ENCODE measurements at places on chromosomes 3 and 15.

DNA sequence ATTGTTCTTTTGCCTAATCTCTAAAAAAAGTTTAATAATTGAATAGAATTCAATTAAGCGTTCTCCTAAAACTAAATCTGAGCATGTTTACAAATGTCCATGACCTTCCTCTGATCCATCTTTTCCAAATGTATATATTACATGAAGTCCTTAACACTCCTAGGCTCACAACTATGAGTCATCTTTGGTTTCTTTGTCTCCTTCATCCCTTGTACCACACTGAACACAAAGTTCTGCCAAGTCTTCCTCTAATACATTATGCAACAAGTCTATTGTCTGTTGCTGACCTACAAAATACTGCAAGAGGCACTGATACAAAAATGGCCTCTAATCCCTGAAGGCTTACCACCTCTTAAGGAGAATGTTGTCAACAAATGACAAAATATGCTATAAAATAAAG, 550.2 kb downstream of the PYDC2 start:
- no peak for DNase-seq

- DNase-seq = no peak
These were observed 27.2 kb upstream of the CFAP44 start for GRCh38 chr3:113468539-113468938.

DNA sequence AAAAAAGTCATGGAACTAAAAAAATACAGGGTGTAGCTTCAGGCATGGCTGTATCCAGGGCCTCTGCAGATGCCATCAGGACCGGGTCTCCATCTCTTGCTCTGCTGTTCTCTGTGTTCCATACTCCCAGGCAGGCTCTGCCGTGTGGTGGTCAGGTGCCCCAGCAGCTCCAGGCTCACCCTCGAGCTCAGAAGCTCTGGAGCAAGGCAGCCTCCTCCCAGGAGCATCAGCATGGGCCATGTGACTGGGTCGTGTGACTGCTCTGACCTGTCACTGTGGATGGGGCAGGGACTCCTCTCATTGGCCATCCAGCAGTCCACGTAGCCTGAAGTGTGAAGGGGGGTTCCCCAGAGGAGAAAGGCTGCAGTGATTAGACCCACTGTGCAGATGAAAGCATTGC, 8.5 kb downstream of the FBLN2 start:
- DNase-seq = no peak

DNA sequence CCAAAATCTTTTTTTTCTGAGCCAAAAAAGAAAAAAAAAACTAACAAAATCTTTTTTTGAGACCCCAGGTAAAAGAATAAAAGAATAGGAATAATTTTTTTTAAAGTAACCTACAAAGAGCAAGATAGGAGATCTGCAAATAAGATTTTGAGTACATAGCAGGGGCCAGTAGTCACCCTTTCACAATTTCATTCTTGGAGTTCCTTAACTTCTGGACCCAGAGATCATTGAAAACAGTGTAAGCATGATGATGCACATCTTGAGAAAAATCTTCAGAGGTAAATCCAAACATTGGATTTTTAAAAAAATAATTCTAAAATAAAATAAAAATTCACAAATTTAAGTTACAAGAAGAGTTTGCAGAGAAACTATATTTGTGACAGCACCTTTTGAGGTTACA, 18.8 kb downstream of the TFRC start:
- no peak for DNase-seq

DNA sequence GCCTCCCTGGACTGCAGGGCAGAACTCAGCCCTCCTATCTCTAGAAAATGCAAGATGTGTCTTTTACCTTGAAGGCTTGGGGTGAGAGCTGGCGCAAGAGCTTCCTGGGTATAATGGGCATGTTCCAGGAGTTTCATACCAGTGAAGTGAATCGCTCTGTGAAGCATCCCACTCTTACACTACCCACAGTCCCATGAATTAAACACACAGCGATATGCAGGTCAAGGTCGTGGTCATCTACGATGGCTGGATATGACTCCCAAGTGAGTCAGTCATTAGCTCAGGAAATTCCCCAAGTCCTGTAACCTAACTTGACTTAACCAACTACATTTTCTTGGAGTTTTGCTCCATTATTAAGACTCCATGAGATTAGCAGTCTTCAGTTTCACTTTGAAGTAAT, 439.7 kb downstream of the NTRK3 start:
- DNase-seq = peak; percentile 72

DNA sequence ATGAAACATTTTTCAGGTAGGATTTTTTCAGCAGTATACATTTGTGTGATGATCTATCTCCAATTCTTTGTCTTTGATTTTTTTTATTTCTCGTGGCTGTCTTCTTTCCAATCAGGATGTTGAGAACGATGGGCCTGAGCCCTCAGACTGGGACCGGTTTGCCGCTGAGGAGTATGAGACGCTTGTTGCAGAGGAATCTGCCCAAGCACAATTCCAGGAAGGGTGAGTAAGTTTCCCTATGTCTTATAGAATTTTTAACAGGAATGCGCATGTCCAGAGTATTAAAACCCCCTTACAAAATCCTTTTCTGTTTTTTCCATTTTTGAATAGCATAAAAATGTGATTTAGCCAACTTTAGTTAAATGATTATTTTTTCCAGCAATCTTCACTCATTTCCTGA, 90.0 kb downstream of the MSL2 start:
- no peak for DNase-seq

DNA sequence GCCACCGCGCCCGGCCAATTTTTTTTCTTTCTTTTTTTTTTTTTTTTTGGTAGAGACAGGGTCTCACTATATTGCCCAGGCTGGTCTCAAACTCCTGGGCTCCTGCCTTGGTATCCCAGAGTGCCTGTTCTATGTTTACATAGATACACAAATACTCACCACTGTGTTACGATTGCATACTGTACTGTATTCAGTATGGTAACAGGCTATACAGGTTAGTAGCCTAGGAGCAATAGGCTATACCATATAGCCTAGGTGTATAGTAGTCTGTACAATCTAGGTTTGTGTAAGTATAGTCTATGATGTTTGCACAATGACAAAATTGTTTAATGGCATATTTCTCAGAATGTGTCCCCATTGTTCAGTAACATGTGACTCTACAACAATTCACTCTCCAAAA, 26.6 kb downstream of the CSTA start:
- no peak for DNase-seq

DNA sequence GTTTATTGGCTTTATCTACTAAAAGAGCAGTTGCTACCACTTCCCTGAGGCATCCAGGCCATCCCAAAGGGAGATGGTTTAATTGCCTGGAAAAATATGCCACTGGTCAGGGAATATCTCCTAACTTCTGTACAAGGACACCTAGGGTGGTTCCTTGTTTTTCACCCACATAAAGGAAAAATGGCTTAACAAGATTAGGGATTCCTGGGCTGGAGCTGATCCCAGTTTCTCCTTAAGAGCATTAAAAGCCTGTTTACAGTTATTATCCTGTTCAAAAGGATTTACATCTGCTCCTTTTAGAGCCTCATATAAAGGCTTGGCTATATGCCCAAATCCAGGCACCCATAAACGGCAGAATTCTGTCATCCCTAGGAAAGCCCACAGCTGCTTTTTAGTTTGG, 70.2 kb upstream of the WNT7A start:
- DNase-seq = no peak

DNA sequence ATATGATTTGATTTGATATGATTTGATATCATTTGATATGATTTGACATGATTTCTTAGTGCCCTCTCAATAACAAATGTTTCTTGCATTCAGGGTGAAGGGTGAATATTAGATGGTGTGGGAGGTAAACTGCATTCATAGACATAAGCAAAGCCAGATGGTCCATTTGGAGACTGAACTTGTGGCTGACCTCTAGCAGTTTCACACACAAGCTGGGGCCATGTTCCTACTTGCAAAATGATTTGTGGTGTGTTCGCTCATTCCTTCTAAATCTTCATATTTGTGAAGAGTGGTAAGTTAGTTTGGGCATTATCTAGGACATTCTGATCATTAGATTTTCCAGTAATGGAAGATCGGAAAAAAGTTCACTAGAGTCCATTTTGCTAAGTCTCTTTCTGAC, 40.5 kb upstream of the CCR4 start:
- no peak for DNase-seq

Data from fibroblast of skin of scalp (primary cell).